Suppressor macrophage treated with lipopolysaccharide for 4 hours (primary cell): ENCODE measurements at places on chromosomes 11 and 22.

DNA sequence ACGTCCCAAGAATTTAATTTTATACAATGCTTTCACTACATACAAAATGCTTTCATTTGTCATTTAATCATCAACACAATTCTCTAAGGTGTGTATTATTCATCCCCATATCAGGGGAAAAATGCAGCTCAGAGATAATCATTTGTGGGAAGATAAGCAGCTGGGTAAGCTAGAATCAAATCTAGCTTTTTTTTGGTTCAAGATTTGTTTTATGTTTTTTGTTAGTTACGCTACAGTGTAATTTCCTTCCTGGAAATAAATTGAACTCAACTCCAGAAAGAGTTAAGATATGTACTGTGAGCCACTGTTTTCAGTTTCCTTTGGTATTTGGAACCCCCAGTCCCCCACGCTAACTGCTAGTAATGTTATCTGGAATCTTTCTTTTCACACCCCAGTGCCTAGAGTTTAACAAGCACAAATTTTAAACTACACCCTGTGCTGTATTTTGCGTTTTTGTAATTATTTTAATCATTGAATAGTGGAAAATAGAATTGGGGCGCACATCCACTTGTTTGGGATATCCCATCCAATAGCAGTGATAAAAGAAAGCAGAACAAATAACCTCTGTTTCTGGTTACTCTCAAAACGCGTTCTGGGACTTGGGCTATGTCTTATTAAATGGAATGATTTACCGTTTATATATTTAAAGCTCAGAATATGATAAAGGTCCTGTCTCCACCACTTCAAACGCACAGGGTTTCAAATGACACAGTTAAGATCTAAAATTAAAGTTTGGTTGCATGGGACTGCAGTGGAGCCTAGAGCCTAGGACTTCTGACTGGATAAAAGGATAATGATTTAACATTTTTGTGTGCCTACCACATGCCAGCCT, 2.1 kb upstream of the HSPA8 start:
- no peak for DNase-seq

DNA sequence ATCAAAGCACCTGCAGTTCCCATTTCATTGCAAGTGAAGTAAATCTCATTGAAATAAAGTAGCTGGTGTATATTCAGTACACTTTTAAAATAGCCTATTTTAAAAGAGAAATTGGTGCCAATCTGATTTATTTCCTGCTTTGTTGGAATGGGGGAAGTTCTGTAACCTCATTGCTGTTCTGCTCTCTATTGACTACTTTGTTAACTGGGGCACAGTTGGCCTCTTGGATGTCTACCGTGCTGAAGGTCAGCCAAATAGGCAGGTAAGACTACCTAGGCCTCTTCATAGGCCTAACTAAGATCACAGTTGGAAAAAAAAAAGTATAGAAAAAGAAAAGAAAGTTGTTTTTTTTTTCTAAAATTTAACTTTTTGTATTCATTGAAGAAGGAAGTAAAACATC, 9.2 kb downstream of the CTNND1 start:
- DNase-seq: no peak

GRCh38 chr22:47001288-47001687, 238.8 kb downstream of the TBC1D22A start:
- no peak for DNase-seq

DNA sequence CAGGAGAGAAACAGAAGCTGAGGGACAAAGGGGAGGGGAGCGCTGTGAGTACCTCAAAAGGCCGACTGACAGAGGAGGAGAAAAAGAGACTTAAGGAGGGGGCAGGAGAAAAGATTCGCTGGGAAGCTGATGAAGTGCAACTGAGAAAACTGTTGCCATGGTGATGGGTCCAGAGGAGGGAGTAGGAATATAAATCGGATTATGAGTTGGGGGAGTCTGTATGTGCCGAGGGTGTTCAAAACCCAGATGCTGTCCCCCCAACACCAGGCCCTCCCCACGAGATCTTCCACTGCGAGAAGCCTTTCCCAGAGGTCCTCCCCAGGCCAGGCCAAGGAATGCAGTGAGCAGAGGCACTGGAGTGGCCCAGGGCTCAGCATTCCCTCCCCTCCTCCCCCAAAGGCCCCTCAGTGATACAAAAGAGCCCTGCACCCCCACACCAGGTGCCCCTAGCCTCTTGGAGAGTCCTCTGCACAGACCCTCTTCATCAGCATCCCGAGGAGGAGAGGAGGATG, 13.7 kb upstream of the BCL9L start:
- no peak for DNase-seq

DNA sequence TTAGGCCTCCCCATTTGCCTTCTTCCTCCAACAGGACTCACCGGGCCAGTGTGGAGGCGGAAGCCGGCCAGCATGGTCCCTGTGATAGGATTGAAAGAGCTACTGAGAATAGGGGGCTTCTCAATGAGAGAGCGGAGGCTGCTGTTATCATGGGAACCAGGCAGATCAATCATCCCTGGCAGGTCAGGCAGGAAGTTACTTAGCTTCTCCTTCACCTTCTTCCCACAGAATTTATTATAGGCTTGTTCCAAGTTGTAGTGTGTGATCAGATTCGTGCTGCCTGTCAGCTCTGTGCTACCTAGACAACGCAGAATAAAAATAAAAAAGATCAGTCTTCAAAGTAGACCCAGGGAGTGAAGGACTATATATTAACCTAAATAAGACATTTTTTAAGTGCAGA, 7.1 kb downstream of the MED19 start:
- DNase-seq: no peak

DNA sequence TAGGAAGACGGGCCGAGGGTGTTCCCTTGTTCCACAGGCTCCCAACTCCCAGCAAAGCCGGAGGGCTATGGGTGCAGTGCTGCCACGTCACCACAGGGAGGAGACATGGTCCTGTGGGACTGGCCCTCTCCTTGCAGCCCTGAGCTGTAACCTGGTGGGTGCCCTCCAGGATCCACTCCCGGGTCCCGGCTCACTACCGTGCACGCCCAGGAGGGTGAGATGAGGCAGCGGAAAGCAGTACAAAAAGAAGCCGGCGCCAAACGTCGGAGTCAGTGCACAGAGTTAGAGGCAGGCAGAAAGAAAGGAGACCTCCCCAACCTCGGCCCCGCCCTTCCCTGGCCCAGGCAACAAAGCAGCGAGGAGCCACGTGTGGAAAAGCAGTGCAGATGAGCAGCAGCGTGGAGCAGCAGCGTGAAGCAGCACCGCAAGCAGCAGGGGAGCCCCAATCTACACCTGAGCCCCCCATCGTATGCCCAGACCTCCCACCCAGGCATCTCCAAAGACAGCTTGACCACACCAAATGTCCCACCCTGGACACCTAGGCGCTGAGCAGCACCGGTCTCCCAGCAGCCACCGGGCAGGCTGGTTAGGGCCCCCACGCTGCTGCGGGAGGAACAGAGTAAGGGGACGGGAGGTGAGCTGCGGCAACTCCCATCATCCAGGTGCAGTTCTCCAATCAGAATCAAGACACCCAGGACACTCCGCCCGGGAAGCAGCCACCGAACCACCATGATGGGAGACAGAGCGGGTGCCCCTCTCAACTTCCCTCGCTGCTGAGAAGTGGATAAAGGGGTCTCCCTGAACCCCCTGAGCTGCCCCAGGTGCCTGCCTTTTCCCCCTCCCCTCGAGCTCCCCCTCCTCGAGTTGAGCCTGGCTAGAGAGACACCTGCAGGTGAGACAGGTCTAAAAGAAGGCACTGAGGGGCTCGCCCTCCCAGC, 28.8 kb downstream of the IGSF9B start:
- DNase-seq: peak; percentile 40

GRCh38 chr11:76212086-76213035, 6.1 kb upstream of the WNT11 start:
- no peak for DNase-seq

DNA sequence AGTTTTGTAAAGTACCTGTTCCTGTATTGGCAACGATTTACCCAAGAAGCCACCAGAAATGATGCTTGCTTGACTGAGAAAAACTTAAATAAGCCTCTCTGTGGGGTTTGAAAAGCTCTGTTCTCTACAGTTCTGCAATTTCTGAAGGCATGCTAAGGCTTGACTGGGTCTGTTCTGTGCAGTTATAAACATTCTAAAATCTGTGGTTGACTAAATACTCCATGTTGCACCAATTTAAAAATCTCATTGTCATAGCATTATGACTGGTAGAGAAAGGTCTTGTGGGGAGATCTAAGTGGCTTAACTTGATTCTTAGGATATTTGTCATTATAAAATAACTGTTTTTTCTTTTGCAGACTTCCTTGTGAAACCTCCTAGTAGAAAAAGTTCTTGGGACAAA, 73.7 kb downstream of the MTMR3 start:
- no peak for DNase-seq

- DNase-seq: no peak
Measured at GRCh38 chr22:33451866-33452469, 393.8 kb upstream of the SYN3 start.

- no peak for DNase-seq
Measured at GRCh38 chr22:45205276-45205925, 35.3 kb downstream of the KIAA0930 start.

GRCh38 chr11:42951266-42951665, 360.5 kb upstream of the API5 start:
- no peak for DNase-seq

DNA sequence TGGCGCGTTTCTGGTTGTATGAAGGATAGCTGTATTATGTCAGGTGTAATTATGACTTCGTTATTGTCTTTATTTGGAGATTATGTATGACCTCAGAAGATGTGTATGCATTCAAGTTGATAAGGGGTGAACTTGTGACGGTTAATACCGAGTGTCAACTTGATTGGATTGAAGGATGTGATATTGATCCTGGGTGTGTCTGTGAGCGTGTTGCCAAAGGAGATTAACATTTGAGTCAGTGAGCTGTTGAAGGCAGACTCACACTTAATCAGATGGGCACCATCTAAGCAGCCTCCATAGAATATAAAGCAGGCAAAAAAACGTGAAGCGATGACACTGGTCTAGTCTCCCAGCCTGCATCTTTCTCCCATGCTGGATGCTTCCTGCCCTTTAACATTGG, 15.3 kb upstream of the CD82 start:
- DNase-seq: no peak

GRCh38 chr22:36860821-36861659, at the start of gene NCF4:
Gene NCF4, plus strand, starts transcription at chr22:36861006. Its CDS starts 166 bp downstream, at chr22:36861172.
- peak; percentile 95 for DNase-seq

- DNase-seq: no peak
Measured at GRCh38 chr11:131042041-131042390, 125.7 kb upstream of the SNX19 start.

GRCh38 chr11:32821517-32821916, 8.2 kb upstream of the PRRG4 start:
- peak; percentile 26 for DNase-seq

DNA sequence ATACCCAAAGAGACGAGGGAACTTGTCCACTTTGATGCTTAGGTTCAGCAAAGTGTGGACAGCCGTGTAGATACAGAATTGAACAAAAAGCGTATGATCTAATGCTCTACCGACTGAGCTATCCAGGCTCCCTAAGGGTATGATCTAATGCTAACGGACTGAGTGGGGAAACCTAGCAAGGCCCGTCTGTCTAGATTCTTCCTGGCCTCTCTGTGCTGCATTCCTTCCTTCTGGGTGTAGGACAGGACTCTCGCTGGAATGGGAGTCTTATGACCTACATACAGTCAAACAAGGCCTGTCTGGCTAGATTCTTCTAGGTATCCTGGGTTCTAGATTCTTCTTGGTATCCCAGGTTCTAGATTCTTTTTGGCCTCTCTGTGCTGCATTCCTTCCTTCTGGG, 8.4 kb upstream of the SLC15A3 start:
- no peak for DNase-seq
